Common myeloid progenitor, CD34-positive (primary cell): ENCODE measurements at places on chromosomes 13 and 19.
A peak's percentile ranks its signal among the peaks of the same experiment; 100 is the strongest.

GRCh38 chr13:59674616-59675015 is 489.1 kb downstream of the DIAPH3 start:
- H3K4me3 ChIP-seq, result no peak overlapping the region

DNA sequence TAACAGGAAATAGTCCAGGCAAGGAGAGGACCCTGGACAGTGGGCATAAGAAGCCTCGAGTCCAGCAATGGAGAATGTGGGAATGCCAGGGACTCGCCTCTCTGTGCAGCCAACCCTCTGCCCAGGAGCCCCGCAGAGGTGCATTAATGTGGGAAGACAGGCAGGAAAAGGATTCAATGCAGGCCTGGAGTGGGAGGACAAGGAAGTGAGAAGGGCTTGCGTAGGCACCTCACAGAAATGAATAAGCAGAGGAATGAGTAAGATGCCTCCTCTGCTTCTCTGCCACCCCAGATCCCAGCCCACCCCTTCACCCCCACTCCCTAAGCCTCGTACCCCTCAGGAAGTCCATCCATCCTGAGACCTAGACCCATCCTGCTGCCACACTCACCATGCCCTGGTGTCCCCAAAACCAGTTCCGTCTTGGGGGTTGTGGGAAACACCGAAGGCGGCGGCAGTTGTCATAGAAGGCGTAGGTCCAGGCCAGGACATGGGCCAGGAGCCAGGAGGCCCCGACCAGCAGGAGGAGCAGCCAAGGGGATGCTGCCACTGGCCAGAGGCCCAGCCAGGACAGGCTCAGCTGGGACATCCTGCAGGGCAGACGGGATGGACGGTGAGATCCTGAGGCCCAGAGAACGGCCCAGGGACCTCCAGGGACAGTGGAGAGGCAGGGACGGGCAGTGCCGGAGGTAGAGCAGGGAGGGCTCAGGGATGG is 692 bp downstream of the CYP4F2 start:
- DNase-seq, result no peak
- H3K4me3 ChIP-seq, result no peak overlapping the region
- H3K4me1 ChIP-seq, result no peaks in the 10 kb centered on the region
- H3K27ac ChIP-seq, result no peak overlapping the region

- no peaks in the 10 kb centered on the region for H3K27me3 ChIP-seq
- H3K27ac ChIP-seq, result no peak overlapping the region
- no peak for DNase-seq
- no peaks in the 10 kb centered on the region for H3K4me1 ChIP-seq
Observed at GRCh38 chr13:79349011-79349410, 57.0 kb downstream of the RBM26 start.

DNA sequence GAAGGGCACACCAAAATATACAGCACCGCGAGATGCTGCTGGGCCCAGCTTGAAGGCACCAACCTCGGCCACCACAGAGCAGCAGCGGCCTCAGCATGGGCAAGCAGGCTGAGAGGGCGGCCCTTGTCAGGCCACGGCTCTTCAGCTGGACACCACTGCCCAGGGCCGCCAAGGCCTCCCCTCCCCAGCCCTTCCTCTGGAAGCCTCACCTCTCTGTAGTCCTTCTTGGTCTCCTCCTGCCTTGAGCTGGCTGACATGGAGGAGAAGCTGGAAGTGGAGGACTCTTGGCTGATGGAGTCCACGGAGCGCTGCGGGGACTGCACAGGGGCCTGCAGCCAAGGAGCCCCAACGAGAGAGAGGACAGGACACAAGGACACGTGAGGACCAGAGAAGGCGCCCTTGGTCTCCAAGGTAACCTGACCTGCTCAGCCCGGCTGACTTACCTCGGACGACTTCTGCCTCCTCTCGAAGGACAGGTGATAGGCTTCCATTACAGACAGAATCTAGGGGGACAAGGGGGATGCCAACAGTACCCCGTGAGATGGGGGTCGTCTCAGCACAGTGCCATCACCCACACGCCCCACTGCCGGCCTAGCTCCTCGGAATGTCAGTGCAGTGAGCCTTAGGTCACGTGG is 38.2 kb downstream of the PDCD5 start:
- H3K36me3 ChIP-seq, result peaks cover 88% of the 10 kb centered on the region
- no peak overlapping the region for H3K27ac ChIP-seq
- DNase-seq, result no peak
- H3K27me3 ChIP-seq, result no peaks in the 10 kb centered on the region
- H3K4me3 ChIP-seq, result no peak overlapping the region
- H3K4me1 ChIP-seq, result no peaks in the 10 kb centered on the region

DNA sequence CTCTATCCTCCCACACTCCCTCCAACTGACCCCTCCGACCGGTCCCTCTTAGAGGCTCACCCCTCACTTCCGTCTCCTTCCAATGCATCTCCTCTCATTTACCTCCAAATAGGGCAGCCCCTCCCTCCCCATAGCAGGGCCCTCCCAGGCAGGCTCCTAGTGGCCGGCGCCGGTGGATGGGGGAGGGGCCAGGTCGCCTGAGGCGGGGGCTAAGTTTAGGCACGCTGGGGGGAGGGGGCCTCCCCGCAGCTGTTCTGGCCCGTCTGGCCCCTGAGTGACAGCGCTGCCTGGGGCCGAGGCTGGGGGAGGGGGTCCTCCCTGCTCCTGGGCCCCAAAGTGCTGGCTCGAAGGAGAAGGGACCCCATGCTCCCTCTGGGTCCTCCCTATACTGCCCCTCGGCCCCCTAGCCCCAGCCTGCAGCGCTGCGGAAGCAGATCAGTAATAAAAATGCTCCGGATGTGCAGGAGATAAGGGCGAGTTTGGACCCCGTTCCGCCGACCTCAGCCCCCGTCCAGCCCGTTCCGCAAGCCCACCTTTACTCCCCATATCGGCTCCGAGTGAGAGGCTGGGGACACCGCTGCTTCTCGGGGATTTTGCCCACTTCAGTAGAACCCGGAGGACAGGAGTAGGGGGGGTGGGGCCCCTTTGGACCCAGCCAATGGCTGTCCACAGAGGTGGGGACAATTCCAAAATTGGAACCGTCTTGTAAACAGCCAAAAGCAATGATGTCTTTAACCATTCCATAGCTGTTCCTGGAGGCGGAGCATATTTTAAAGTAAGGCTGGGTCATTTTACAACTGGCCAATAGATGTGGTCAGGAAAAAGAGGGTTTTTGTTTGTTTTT is 4.0 kb downstream of the RTN2 start:
- peaks cover 2% of the 10 kb centered on the region for H3K27me3 ChIP-seq
- DNase-seq, result no peak
- peak overlapping the region; percentile 58 for H3K27ac ChIP-seq
- peaks cover 29% of the 10 kb centered on the region for H3K4me1 ChIP-seq
- H3K4me3 ChIP-seq, result peak overlapping the region; percentile 71

DNA sequence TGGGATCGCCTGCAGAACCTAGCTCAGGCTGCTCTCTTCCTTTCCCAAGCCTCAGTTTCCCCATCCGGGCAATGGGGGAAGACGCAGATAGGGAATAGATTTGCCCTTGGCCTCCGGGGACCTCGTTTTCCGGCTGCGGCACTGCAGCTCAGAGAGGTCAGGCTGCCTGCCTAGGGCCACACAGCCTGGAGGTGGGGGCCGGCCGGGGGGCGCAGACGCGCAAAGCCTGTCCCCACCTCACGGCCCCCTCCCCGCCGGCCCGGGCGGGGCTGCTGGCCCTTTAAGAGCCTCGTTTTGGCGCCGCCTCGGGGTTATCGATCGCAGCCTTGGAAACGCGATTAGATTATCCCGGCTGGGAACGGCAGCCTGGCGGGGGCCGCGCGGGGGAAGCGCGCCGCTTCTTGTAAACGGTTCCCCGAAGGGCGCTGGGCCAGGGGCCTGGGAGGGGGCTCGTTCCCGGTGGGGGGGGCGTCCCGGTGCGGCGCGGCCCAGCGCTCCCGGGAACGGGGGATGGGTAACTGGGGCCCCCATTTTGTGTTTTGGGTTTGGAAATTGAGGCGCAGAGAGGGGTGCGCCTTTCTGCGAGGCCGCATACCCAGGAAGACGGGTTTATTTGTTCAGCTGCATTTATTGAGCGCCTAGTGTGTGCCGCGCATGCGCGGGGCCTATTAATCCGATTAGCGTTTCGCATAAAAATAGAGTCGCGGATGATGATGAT is 23.4 kb upstream of the TCF3 start:
- DNase-seq, result no peak
- no peak overlapping the region for H3K4me3 ChIP-seq
- peaks cover 20% of the 10 kb centered on the region for H3K27me3 ChIP-seq

- no peaks in the 10 kb centered on the region for H3K27me3 ChIP-seq
- no peaks in the 10 kb centered on the region for H3K4me1 ChIP-seq
- H3K4me3 ChIP-seq, result no peak overlapping the region
- no peaks in the 10 kb centered on the region for H3K36me3 ChIP-seq
Observed at GRCh38 chr13:78830508-78830907, 171.6 kb upstream of the OBI1 start.

- no peaks in the 10 kb centered on the region for H3K4me1 ChIP-seq
- DNase-seq, result no peak
- H3K27me3 ChIP-seq, result no peaks in the 10 kb centered on the region
- no peak overlapping the region for H3K4me3 ChIP-seq
- H3K27ac ChIP-seq, result no peak overlapping the region
Observed at GRCh38 chr13:21730186-21730880, 59.5 kb downstream of the FGF9 start.

DNA sequence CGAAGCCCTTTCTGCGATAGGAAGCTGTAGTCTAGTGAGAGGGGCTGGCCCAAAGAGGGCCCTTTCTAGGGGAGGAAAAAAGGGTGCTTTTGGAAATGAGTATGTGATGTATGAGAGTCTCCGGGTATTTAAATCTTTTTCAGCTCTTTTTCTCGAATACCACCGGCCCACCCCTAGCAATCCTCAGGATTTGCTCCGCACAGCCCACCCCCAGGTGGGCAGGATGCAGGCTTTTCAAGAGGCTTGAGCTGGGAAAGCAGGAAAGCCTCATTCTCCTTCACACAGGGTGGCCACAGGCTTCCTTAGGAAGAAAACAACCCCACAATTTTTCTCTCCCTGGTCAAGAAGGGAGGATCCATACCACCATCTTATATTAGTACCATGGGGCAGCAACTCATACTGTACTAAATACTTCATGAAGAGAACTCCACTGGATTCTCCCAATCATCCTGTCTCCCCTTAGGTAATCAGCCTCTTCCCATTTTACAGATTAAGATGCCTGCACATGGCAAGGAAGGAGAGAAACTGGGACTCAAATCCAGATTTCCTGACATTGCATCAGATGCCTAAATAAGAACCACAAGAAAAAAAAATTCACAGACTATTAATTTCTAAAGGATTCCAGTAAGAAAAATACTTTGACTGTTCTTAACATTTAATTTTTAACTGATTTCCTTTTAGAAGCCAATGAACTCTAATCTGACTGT is 84.4 kb downstream of the STK24 start:
- H3K27ac ChIP-seq, result no peak overlapping the region
- peaks cover 36% of the 10 kb centered on the region for H3K4me1 ChIP-seq
- H3K36me3 ChIP-seq, result peaks cover 3% of the 10 kb centered on the region
- DNase-seq, result no peak

DNA sequence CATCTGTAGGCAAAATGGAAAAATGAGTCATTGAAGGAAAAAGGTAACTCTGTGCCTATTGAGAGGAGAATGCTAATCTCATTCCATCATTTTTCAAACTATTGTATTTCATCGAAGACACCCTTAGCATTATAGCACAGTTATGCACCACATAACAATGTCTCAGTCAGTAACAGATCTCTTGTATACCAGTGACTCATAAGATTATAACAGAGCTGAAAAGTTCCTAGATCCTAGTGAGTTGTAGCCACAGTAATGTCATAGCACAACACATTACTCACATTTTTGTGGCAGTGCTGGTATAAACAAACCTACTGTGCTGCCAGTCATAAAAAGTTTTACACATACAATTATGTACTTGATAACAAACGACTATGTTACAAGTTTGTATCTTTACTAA is 1077.6 kb downstream of the DIAPH3 start:
- no peak overlapping the region for H3K4me3 ChIP-seq
- no peak overlapping the region for H3K27ac ChIP-seq
- H3K36me3 ChIP-seq, result no peaks in the 10 kb centered on the region
- H3K27me3 ChIP-seq, result no peaks in the 10 kb centered on the region

DNA sequence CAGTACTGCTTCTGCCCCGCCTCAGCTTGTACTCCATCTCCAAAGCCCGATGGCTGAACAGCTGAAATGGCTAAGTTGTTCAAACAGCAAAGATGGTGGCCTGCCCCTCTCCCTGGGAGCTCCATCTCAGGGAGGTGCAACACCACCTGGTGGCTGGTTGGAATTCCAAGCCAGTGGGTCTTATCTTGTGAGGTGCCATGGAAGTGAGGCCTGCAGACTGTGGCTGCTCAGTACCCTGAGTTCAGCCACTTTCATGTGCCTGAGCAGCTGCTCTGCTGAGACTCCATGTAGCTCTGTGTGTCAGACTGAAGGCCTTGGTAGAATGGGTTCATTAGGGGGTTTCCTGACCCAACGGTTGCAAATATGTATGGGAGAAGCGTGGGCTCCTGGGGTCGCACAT is 67.3 kb upstream of the SPRY2 start:
- no peak overlapping the region for H3K4me3 ChIP-seq
- no peaks in the 10 kb centered on the region for H3K4me1 ChIP-seq
- no peak overlapping the region for H3K27ac ChIP-seq
- no peaks in the 10 kb centered on the region for H3K27me3 ChIP-seq

DNA sequence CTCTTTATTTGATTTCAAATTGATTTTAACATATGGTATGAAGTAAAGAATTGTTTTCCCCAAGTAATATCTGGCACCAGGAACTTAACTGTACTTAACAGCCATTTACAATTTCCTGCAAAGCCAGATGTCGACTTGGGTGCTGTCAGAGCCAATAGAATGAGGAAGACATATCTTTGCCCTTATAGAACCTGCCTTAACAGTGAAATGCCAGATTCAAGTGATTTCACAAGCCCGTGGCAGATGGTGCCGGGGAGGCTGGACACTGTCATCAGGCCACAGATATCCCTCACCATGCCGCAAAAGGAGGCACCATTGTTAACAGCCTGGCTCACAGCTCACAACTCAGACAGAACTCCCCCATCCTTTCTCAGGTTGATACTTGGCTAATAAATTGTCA is 48.7 kb downstream of the ESD start:
- H3K36me3 ChIP-seq, result peaks cover 43% of the 10 kb centered on the region
- H3K27me3 ChIP-seq, result no peaks in the 10 kb centered on the region
- no peak overlapping the region for H3K4me3 ChIP-seq
- DNase-seq, result peak; percentile 58
- H3K27ac ChIP-seq, result no peak overlapping the region

GRCh38 chr13:50476577-50477285 is 366.8 kb downstream of the DLEU7 start:
- no peaks in the 10 kb centered on the region for H3K27me3 ChIP-seq
- no peak overlapping the region for H3K4me3 ChIP-seq
- H3K4me1 ChIP-seq, result no peaks in the 10 kb centered on the region
- no peak overlapping the region for H3K27ac ChIP-seq
- no peaks in the 10 kb centered on the region for H3K36me3 ChIP-seq
- peak; percentile 2 for DNase-seq
